Bladder microvascular endothelial cell (primary cell): ENCODE measurements at places on chromosomes 1 and 21. TPM values are rescaled to one million over a fixed set of nuclear protein-coding genes. Genes with fewer than 3 reads are reported as not detected.

RRAGC gene
- 16.2 and 25.9 TPM in 2 replicates for total RNA-seq

C8B gene
- not detected in 2 replicates for total RNA-seq

A3GALT2 gene
- not detected in 2 replicates for total RNA-seq

CBR3 gene
- total RNA-seq: 4.0 and 22.7 TPM in 2 replicates

HIVEP3 gene
- total RNA-seq: 0.32 and 2.1 TPM in 2 replicates

CELA2A gene
- not detected in 2 replicates for total RNA-seq

WNT9A gene
- 0.97 and 1.7 TPM in 2 replicates for total RNA-seq

SCMH1 gene
- 8.4 and 16.7 TPM in 2 replicates for total RNA-seq

SPAG17 gene
- total RNA-seq: 0.06 TPM in 1 of 2 replicates, not detected in the other

AZIN2 gene
- total RNA-seq: 0.16 and 0.76 TPM in 2 replicates

AMY1A gene
- not detected in 2 replicates for total RNA-seq

C1QTNF12 gene
- total RNA-seq: 0.32 and 0.57 TPM in 2 replicates

CTH gene
- 0.76 and 0.81 TPM in 2 replicates for total RNA-seq

HFM1 gene
- total RNA-seq: 0.19 and 0.32 TPM in 2 replicates

YOD1 gene
- 4.4 and 6.4 TPM in 2 replicates for total RNA-seq

CFAP74 gene
- not detected in 2 replicates for total RNA-seq

UQCRHL gene
- total RNA-seq: 4.7 and 7.2 TPM in 2 replicates
